ENCODE measurements at places on chromosomes 11 and 22.

- DNase-seq, result no peak
These were observed 1491.7 kb upstream of the RAG2 start for GRCh38 chr11:38089726-38090125.

DNA sequence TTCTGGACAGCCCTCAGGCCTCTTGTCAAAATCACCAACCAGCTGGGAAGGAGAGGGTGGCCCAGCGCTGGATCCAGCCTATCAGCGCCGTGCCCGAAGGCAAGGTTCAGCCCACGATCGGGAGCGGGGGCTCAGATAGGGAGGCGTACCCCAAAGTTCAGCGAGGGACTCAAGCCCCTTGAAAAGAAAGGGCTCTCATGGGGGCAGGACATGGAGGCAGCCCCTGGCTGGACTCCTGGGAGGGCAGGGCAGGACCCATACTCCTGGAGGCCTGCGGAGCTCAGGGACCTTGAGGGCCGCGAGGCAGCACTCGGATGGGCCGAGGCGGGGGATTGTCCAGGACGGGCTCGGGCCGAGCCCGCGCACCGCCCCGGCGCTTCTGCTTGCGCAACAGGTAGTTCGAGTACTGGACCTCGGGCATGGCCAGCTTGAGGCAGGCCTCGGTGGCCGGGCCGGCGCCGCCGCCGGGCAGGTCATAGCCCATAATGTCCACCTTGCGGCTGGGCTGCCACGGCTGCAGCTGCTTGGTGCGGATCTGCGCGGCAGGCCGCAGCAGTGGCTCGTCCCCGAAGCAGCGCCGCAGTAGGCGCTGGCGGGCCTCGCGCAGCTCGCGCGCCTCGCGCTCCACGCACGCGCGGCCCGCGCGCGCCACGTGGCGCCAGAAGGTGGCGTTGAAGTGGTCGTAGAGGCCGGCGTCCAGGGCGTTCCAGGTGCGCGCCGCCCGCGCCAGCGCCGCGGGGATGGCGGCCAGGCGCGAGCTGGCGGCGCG is 6.5 kb downstream of the GAL3ST3 start:
- no peak for DNase-seq

- no peak for DNase-seq
These were observed 390.1 kb upstream of the B3GAT1 start for GRCh38 chr11:134802116-134802515.

- DNase-seq, result peak; percentile 93
These were observed at the start of gene TM7SF2 for GRCh38 chr11:65111744-65112545. TSS of gene TM7SF2 (plus strand) at chr11:65111872. CDS start at chr11:65112016, 144 bp downstream.

DNA sequence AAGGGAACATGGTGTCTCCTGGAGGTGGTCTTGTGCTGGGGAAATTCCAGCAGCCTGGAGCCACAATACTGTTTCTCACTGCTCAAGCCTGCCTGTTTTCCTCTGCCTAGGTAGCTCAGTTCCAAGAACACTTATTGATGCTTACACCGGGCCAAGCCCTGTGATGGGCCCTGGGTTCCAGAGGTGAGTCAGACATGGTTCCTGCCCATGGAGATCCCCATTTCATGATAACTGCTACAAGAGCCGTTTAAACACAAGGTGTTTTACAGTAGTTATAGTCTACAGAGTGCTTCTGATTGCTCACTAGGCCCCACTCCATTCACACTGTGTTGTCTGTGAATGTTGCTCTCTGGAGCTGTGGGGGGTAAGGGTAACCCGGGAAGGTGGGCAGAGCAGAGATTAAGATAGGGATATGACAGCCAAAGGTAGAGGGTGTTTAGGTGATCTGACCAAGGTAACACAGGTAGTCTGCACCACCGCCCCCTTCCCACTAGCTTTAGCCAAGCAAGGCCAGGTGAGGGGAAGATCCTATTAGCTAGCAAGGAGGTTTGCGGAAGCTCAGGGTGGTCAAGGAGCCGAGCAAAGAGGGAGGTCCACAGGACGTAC is 696 bp upstream of the MICAL2 start:
- no peak for DNase-seq

DNA sequence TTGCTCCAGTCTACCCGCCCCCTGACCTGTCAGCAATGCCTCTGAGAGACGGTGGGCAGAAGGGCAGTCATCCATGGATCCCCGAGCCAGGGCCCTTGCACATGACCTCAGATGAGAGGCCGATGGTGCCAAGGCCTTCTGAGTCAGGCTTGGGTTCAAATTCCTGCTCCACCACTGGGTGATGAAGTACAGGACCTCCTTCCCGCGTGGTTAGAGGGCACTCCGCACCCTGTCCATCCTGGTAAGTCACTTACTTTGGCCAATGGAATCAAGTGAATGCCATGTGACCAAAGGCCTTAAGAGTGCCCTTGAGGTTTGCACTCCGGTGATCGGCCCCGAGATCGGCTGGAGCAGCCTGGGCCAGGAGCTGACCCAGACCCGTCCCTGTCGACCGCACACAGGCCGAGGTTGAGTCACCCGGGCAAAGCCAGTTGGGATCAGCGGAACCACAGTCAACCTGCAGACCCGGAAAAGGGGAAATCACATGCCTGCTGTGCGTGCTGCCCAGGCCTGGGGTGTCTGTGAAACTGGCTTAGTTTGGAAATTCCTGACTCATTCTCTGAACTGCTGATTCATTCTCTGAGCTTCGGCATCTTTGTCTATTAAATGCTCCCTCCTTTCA is 48.9 kb downstream of the RTL6 start:
- no peak for DNase-seq

DNA sequence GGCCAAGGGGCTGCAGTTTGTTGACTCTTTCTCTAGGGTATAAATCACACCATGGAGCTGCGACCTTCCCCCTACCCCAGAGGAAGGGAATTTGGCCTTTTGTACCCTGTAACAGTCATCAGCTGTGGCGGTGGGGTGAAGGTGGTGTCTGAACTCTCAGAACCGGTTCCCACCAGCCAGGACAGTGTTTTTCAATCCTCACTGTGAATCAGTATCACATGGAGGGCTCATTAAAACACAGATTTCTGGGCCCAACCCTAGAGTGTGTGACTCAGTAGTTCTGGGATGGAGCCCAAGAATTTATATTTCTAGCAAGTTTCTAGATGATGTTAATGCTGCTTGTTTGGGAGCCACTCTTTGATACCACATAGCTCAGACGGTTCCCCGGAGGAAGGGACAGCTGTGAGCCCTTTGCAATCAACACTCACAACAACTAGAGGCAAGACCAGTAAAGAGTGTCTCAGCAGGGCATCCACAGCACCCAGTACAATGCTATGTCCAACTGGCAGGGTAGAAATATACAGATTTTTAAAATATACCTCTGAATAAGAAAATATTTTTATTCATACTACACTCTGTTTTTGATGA is 43.9 kb upstream of the FAT3 start:
- no peak for DNase-seq

DNA sequence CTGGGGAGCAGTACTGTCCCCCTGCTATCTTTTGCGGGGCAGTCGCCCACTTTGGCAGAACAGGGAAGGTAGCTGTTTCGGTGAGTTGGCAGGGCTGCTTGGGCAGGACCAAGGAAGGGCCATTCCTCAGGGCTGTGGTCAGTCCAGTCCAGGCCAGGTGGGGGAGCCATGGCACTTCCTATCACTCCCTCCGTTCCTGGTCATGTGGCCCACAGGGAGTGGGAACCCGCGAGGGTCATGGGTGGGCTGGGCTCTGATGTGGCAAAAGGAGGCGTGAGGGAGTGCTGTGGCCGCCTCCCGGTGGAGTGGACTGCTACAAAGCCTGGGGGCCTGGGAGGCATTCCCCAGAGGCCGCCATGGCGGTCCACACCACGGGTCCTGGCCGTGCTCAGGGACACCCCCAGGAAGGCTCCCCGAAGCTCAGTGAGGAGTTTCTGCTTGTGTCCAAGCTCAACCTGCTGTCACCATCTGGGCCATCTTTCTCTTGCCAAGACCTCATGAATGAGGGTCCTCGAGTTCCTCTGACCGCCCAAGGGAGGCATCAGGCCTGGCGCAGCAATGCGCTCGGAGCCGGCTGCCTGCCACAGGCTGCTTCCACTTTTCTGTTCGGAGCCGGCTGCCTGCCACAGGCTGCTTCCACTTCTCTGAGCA is 11.9 kb downstream of the CHID1 start:
- DNase-seq, result no peak

DNA sequence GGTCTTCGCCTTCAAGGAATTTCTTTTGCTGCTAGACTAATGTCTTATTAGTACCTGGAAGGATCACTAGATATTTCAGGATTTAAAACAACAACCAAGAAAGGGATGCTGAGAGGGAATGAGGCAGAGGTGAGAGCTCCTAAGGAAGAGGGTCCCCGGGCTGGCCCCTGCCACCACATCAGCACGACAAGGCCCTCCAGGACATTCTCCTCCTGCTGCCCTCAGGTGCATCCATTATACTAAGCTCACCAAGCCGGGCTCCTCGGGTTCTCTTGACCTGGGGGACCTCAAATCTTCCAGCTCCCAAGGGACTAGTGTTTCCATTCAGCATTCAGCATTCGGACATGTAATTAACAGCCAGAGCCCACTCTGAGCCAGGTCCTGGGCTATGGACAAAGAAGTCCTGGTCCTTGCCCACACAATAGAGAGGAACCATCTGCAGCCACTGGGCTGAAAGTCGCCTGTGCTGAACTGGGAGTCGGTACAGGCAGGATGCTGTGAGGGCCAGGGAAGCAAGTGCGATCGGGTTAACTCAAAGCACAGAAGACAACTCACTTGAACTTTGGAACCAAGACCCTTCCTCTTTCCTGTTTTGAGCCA is 29.4 kb upstream of the OAF start:
- no peak for DNase-seq

- no peak for DNase-seq
These were observed 15.5 kb downstream of the LARGE2 start for GRCh38 chr11:45937916-45938315.

- peak; percentile 49 for DNase-seq
These were observed 2.2 kb downstream of the MADD start for GRCh38 chr11:47271961-47272661.

GRCh38 chr22:39634530-39635405 is 64.2 kb downstream of the CACNA1I start:
- DNase-seq, result peak; percentile 69

- DNase-seq, result no peak
These were observed 565.8 kb downstream of the BUD13 start for GRCh38 chr11:116207019-116207418.

DNA sequence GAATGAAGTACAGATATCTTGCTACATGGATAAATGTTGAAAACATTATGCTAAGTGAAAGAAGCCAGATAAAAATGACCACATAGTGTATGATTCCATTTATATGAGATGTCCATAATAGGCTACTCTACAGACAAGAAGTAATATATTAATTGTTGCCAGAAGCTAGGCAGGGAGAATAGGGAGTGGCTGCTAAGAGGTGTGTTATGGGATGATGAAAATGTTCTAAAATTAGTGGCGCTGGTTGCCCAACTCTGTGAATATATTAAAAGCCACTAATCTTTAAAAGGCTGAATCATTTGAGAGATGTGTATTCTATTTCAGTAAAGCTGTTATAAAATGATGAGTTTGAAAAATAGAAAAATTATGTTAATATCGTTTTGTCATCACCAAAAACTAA is 144.4 kb downstream of the NCAM1 start:
- DNase-seq, result no peak

DNA sequence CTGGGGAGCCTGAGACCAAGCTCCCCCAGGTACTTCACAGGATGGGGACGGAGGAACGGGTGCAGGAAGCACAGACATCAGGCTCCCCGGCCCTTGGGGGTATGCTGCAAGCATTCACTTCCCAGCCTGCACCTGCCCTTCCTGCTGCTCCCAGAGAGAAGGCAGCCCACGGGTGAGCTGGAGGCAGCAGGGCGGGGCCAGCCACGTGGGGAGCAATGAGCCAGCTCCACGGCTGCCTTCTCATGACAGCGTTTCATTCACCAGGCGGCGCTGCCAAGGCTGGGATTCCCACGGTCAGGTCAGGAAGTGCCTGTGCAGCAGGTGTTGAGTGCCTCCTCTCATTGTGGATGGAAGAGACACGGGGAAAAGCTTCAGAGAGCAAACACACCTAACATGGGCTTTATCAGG is 14.5 kb upstream of the PHLDA2 start:
- no peak for DNase-seq

- no peak for DNase-seq
These were observed 11.6 kb upstream of the OLFML1 start for GRCh38 chr11:7473717-7474116.

DNA sequence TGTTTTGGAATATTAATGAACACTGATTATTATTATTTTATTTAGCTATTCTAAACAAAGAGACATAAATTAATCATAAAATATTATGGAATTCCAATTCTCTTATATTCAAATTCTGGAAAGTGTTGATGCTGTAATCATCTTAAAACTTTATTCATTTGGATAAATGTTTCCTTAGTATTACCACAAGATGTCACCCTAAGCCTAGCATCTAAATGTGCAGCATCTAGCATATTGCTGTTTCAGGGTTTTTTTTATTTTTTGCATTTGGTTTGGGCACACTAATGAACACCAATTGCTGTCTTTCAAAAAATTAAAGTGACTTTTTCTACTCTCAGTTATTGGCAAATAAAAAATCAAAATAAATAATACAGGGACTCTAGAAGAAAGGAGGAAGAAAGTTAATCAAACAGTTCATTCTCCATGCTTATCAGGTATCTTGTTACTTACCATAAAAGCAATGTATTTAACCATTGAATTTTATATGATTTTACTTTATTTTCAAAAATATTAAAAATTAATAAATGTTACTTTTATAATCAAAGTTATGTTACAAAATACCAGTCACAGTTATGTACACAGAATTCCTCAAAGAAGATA is 31.8 kb downstream of the DLG2 start:
- peak; percentile 58 for DNase-seq

- no peak for DNase-seq
These were observed 17.5 kb upstream of the FOLR1 start for GRCh38 chr11:72174302-72175070.

GRCh38 chr11:69534166-69534530 is 52.7 kb downstream of the LINC01488 start:
- no peak for DNase-seq

- DNase-seq, result no peak
These were observed 2.1 kb upstream of the LRFN4 start for GRCh38 chr11:66854729-66855211.

DNA sequence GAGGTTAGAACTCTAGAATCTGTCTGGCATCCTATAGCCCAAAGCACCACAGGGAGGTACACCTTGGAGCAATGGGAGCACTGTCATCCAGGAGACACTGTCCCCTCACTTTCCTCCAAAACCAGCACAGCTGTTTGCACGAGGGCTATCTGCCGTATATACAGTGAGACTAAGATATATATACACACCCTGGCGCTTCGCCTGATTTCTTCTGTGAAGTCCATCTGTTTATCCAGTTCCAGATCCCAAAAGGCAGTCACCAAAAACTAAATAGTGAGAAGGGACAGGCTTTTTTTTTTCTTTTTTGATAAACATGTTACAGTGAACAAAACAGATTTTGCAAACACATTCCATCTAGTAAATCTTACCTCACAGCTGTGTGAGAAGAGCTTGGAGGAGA is 68.5 kb downstream of the ARFGAP2 start:
- DNase-seq, result no peak

DNA sequence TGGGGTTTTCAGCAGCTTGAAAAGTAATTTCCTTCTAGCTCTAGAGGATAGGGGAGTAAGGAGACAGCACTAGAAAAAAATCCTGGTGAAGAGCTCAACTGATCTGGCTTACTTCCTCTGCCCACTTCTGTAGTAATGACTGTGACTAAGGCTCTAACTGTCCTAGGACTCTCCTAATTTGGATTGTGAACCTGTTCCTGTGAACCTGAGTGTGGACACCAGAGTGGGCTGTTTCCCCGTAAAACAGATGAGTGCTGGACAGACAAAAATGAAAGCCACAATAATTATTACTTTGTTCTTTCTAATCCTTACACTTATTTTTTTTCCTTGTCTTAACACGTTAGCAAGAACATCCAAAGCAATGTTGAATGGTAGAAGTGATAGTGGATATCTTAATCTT is 154.1 kb downstream of the AASDHPPT start:
- no peak for DNase-seq
